ENCODE measurements at places on chromosomes 2 and 18.

GRCh38 chr18:25409971-25410370 is 58.0 kb upstream of the ZNF521 start:
- DNase-seq, result no peak

DNA sequence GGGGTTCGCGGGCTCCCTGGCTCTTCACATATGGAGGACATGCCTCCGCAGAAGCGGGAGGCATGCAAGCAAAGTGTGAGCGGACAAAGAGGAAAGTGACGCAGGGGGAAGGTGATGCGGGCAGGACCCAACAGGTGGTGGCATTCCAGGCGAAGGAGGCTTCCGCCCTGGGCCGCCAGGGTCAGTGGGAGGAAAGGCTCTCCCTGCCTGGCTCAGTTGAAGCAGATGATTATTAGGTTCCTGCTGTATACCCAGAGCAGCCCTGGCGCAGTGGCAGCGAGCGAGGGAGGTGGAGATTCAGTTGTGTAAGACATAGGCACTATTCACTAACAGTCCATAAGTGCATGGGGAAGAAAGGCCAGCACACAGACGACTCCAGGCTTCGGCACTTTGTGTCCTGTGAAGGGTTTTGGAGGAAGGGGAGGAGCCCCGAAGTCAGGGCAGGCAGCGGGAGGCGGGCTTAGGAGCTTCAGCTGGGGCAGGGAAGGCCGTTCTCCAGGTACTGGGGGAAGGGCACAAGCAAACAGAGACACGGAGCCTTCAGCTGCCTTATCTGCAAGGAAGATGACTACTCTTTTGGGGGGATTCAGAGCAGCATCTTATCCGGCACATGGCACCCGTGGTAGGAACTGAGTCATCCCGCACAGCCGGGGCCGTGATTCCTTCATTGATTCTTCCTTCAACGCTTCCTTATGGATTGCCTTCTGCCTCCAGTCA is 89.8 kb downstream of the TGOLN2 start:
- no peak for DNase-seq

DNA sequence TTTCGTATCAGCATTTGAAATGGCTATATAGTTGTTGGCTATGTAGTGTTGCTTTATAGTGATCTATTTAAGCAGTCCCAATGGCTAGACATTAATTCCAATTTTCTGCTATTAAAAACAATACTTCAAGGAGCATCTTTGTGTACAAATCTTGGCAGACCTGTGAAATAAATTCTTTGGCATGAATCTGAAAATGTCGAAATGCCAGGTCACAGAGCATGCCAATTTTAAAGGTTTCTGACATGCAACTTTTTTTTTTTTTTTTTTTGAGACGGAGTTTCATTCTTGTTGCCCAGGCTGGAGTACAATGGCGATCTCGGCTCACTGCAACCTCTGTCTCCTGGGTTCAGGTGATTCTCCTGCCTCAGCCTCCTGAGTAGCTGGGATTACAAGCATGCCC is 26.8 kb upstream of the CABLES1 start:
- no peak for DNase-seq

DNA sequence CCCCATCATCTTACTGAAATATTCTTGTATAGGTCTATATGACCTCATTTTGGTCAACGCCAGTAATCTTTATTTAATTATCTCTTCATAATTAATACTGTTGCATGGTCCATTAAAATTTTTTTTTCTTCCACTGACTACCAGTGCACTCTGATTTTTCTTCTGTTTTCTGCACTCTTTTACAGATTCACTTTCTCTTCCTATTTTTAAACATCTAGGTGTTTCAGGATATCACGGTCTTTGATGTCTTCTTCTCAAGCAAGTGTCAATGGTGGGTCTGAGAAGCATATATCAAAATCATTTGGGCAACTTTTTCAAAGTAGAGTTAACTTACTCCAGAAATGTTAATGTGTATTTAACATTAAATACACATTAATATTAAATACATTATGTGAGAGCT is 51.4 kb downstream of the CCDC141 start:
- DNase-seq, result no peak

- DNase-seq, result no peak
Observed at GRCh38 chr2:168009900-168010299, 237.5 kb downstream of the STK39 start.

- DNase-seq, result no peak
Observed at GRCh38 chr2:18232731-18233438, 327.6 kb downstream of the RDH14 start.

- DNase-seq, result no peak
Observed at GRCh38 chr18:47969816-47970215, 39.4 kb upstream of the SMAD2 start.

DNA sequence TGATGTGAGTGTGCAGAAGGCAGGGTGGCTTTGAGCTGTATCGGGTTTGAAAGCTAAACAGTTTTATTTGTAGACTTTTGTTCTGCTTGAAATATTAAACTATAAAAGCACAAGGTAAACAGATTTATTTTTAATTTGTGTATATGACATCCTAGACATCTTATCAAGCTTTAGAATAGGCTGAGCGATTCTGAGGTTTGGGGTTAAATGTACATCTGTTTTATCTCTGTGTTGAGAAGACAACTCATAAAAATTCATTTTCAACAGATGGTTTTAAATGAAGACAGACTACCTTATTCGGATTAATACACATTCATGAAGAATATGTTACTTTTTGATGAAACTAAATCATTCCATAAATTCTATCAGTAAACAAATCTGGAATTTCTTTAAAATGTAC is 368.8 kb downstream of the RPRM start:
- no peak for DNase-seq

DNA sequence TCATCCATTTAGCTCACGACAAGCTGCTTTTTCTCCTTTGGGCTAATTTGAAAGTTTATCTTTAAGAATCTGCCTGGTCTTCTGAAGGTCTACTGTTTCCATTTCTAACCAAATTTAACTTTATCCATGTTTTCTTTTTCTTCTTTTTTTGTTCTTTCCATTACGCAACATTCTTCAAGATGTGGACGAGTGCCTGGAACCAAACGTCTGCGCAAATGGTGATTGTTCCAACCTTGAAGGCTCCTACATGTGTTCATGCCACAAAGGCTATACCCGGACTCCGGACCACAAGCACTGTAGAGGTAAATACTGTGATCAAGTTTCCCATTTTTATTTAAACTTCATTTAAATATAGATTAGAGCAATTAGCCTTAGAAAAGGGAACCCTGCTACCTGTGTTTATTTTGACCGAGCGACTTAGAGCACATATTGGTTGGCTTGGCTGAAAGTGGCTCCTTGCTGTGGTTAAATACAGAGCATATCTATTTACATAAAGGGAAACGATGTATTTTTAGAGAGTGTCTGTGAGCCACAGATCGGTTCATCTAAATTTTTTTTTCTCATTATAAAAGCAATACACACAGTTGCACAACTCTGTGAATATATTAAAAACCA is 183.4 kb upstream of the RASGRP3 start:
- DNase-seq, result no peak

DNA sequence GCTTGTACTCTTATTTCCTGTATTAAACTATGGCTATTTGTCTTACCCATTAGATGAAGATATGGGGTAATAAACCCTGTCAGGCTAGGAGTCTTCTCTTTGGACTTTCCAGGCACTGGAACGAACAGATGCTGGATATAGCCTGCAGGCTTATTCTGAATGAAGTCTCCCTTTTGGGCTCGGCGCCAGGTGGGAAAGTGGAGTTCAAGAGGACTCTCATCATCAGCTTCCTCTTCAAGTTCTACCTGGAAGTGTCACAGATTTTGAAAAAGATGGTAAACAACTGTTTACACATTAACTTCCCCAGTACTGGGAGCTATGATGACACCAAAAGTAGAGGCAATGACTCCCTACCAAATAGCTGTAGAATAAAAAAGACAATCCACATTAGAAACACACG is 27.9 kb downstream of the AOX1 start:
- DNase-seq, result no peak

DNA sequence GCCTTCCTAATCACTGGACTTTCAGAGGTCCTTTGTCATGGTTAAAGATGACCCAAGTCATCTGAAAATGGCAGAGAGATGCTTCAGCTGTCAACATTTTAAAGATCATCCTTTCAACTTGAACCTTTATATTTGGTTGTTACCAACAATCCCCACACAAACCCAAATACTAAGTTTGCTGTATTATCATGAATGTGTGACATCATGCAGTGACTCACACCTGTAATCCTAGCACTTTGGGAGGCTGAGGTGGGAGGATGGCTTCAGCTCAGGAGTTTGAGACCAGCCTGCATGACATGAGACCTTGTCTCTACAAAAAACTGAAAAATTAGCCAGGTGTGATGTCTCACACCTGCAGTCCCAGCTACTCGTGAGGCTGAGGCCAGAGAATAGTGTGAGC is 55.2 kb upstream of the NRP2 start:
- DNase-seq, result no peak

DNA sequence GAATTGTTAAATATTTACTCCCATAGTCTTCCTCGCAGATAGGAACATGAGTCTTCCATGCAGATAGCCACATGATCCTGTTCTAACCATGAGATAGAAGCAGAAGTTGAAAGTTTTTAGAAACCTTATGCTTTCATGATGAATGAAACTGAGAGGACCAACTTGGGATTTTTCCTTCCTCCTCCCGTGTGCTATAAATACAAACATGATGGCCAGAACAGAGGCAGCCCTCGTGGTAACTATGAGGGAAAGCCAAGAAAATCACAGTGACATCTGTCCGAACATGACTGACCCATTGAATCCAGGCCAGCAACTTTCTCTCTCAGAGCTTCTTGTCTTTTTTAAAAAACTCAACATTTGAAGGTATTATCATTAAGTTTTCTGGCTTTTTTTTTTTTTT is 78.5 kb downstream of the ACAA2 start:
- DNase-seq, result no peak

DNA sequence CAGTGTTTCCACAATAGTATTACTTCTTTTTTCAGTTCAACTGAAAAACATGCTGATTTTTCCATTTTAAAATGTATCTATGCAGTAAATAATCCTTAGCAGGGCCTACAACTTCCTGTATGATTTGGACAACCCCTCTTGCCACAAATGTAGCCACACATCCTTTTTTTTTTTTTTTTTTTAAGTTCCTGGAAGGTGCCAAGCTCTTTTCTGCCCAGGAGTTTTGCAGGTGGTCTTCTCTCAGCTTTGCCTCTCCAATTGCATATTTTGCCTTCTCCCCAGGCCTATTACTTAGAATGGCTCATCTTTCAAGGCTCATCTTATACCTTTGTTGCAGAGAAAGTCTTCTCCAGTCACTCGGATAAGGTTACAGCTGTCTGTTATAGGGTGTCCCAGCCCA is 11.6 kb downstream of the KLHL14 start:
- no peak for DNase-seq

- no peak for DNase-seq
Observed at GRCh38 chr2:64492821-64493220, 31.3 kb upstream of the AFTPH start.

GRCh38 chr2:128982670-128983069 is 664.0 kb upstream of the HS6ST1 start:
- no peak for DNase-seq

- DNase-seq, result no peak
Observed at GRCh38 chr18:58257461-58257860, 213.4 kb downstream of the NEDD4L start.

GRCh38 chr2:69545477-69545932 is 98.0 kb downstream of the AAK1 start:
- no peak for DNase-seq

GRCh38 chr2:223884399-223884798 is 47.0 kb upstream of the AP1S3 start:
- no peak for DNase-seq

DNA sequence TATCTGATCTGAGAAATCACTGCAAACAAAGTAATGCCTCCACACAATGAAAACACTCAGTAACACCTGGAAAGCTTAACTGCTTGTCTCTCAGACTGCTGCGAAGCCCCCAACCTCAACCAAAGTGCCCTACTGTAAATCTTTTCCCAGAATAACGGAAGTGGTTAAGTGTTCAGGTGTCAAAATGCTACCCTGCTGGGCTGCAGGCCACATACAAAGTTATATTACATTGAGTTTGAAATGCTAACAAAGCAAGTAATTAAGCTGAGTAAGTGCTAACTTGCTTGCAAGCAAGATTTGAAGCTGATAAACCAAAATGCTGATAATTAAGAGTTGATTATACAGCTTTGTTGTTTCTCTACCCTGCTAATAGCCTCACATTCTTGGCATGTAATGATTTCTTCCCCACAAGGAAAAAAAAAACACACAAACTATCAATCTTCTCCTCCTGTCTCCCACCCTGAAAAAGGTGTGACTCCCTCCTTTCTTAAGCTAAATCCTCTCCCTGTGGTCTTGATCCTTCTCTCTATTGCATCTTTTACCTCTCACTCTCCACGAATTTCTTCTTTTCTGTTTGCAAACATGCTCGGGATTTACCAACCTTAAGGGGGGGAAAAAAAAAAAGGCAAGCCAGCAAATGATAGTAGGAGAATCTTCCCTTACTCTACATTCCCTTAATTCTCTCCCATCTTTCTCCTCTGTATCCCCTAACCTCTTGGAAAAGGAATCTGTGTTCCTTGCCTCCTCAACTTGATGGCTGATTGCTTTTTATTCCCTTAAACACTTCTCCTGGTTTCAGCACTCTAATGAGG is 266.8 kb upstream of the SIX3 start:
- no peak for DNase-seq

- no peak for DNase-seq
Observed at GRCh38 chr2:146295080-146295670, 1549.7 kb upstream of the ACVR2A start.

GRCh38 chr2:174191342-174192074 is 56.8 kb downstream of the OLA1 start:
- no peak for DNase-seq

DNA sequence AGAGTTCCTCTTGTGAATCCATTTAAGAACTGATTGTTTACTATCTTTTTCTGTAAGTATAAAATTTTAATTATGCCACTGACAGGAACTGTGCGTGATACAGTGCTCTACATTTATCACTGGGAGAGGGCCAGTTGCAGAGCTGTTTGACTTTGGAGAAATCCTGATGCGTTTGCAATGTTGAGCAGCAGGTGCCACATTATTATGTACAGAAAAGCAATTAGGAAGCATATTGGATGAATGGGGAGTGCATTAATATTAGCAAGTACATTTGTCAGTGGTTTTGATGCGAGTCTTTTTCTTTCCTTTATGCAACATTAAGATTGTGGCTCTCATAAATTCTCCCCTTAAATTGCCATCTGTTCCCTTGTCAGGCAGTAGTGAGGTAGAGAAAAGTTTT is 302.3 kb upstream of the FANCL start:
- DNase-seq, result no peak

- no peak for DNase-seq
Observed at GRCh38 chr2:215755641-215756345, 257.6 kb downstream of the MREG start.

GRCh38 chr18:41745166-41746049 is 209.6 kb upstream of the PIK3C3 start:
- peak; percentile 47 for DNase-seq

DNA sequence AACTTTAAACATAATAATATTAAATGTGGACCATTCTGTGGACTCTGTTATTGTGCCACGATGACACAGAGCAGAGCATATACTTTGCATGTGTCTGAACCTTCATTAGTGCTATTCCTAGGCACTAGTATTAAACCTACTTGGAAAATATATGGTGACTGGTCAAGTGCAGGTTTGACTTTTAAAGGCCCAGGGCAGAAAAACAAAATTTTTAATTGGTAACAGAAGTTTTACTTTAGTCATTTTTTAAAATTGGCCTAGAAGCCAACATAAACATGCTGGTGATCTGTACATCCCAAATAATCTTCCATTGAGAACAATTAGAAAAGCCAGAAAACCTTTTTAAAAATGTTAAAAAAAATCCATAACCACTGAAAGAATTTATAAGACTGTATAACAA is 16.6 kb downstream of the LDAH start:
- DNase-seq, result no peak

GRCh38 chr18:71304856-71305255 is 1016.0 kb downstream of the SOCS6 start:
- DNase-seq, result no peak

Data from RWPE2 (cell line).